ENCODE measurements at places on chromosomes 6 and 20.

- DNase-seq: no peak
These were observed 52.9 kb downstream of the TINAG start for GRCh38 chr6:54361188-54361587.

DNA sequence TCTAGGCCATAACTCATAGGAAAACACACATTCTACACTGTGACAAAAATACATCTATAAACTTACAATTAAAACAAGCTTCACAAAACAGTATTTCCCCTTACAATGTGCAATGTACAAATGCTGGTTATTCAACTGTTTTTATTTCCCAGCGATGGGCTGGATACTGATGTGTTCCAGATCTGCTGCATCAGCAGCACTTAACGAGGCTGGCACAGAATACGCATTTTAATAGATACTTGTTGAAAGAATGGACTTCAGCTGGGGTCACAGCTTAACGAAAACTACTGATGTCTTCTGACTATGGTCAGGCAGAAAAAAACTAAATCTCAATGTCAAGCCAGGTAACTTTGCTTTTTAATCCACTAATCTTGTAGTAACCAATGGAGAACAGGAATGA is 70.9 kb downstream of the B4GALT5 start:
- no peak for DNase-seq

GRCh38 chr6:52410979-52411378 is 9.2 kb upstream of the EFHC1 start:
- no peak for DNase-seq

GRCh38 chr6:152078001-152078400 is 270.5 kb downstream of the ESR1 start:
- no peak for DNase-seq

DNA sequence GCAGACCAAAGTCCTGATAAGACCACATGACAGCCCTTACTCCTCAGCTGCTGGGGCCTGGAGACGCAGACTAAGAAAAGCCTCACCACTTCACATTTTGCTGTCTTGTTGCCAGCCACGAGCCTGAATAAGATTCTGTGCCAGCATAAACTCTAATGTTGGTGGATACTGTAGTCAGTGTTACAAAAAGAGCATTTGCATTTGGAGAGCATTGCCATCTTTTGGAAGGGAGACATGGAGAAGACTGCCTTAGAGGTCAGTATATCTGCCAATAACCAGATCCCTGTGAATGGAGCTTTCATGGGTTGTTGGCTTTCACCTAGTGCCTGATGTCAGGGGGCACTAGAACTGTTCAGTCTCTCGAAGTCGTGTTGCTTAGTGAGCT is 315.2 kb downstream of the ZFAND3 start:
- no peak for DNase-seq

DNA sequence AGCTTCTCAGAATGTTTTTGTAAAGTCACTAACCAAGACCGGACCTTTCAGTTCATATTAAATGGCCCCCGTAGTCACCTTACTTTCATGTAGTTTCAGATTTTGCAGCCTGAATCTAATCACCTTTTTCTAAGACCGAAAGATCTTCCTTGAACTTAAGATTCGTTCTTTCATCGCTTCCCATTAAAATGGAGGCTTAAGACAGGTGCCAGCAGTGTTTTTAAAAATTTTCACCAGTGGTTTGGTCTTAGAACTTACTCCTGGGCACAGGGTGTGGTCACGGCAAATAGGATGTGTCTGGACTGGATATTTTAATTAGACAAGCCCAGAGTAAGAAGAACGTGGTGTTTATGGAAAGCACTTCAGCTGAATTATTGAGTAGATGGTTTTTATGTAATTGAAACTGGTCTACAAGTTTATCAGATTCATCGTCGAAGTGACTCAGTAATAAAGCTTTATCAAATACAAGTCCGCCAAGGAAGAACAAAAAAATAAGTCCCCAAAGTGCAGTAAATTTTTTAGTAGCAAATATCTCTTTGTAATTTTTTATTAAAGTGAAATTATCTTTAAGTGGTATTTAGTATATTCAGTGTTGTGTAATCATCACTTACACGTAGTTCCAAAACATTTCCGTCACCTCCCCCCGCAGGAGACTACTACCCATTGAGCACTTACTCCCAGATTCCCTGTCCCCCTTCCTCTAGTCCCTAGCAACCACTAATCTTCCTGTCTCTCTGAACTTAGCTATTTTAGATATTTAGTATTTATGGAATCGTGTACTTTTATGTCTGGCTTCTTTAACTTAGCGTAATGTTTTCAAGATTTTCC is 868 bp downstream of the SRSF3 start:
- DNase-seq: peak; percentile 43

- DNase-seq: peak; percentile 78
These were observed 58.4 kb downstream of the GJA10 start for GRCh38 chr6:89952686-89953085.

GRCh38 chr6:17866876-17867444 is 120.5 kb downstream of the KIF13A start:
- no peak for DNase-seq

GRCh38 chr6:169212897-169213813 is 40.5 kb downstream of the THBS2 start:
- peak; percentile 90 for DNase-seq

DNA sequence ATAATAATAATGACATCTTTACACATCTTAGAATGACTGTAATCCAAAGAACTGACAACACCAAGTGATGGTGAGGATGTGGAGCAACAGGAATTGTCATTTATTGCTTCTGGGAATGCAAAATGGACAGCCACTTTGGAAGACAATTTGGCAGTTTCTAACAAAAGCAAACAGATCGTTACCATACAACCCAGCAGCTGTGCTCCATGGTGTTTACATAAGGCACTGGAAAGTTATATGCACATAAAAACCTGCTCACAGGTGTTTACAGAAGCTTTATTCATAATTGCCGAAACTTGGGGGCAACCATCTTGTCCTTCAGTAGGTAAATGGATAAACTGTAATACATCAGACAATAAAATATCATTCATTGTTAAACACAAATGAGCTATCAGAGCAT is 18.3 kb upstream of the ASF1A start:
- no peak for DNase-seq

- peak; percentile 11 for DNase-seq
These were observed 82.4 kb downstream of the ZNF292 start for GRCh38 chr6:87237804-87238203.

- DNase-seq: no peak
These were observed 80.7 kb upstream of the CCDC167 start for GRCh38 chr6:37580176-37580955.

DNA sequence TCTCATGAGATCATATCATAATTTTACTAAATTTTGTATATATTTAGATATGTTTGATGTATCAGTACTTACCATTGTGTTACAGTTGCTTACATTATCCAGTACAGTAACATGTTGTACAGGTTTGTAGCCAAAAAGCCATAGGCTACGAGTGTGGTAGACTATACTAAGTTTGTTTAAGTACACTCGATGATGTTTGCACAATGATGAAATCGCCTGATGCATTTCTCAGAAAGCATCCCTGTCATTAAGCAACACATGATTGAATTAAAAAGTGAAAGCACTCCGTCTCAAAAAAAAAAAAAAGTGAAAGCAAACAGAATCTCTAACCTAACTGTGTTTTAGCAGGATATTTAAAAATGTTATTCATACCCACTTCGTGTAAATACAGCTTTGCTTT is 104.9 kb upstream of the TFAP2D start:
- DNase-seq: no peak

DNA sequence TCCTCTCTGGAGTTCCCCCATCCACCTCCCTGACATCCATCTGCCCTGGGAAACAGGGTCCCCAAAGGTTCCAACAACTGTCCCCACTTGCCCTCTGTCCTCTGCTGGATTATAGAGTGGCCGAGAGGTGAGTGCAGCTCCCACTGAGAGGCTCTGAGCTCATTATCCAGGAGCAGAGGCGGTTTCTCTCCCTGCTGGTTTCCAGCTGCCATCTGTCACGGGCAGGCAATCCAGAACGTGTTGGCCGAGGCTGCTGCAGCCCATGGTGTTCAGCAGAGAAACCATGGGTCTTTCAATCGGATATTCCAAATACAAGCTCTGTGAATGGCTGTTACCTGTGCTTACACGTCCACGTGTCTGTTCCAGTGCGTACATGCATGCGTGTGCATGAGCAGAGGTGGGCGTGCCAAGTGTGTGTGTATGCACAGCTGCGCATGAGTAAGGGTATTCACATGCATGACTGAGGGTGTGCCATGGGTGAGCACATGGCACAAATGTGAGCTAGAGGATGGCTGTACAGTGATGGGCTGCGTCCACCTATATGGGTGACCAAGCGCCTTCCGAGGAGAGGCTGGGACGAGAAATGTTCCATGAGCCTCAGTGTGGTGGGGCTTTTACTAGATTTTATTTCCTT is 183.7 kb upstream of the PMEPA1 start:
- DNase-seq: no peak

DNA sequence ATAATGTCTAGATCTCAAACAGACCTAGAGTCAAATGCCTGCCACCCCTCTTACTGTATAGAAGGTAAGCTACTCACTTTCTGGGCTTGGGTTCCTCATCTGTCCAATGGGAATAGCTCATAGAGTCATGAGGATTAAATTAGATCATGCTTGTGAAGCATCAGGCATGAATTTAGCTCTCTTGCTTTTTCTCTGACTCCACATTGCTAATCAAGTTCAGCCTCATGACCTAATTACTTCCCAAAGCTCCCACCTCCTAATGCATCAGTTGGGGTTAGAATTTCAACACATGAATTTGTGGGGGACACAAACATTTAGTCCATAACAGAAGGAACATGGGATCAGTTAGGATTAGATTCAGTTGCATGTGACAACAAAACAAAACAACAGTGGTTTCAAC is 4.6 kb upstream of the DDX27 start:
- DNase-seq: no peak

DNA sequence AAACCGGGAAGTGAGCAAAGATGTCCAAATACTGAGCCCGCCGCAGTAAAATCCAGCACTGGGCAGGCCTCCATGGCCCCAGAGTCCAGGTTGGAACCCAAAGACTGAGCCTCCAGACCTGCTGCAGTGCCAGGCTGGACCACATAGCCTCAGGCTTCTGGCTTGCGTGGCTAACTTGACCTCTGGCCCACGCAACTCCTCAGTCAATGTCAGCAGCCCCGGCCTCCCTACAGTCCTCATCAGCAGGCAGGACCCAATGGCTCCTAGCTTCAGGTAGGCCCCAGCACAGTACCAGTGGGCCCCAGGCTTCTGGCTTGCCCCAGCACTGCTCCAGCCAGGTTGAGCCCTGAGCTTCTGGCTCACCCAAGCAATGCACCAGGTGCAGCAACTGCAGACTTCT is 245.1 kb upstream of the AFDN start:
- DNase-seq: no peak

DNA sequence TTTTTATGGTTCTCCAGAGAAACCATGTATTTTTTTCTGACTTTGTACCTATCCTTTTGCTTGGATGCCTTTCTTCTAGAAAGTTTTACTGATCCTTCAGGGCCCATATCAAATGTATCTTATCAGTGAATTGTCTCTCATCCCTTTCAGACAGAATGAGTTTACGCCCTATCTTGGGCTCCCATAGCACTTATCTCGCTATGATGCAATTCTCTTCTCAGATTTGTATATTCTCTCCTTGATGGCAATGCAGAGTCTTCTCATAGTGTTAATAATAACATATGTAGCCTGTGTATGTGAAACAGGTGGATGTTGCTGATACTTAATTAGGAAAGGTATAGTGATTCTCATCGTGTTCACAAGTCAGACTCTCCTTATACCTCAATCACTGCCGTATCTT is 336.2 kb downstream of the UTRN start:
- DNase-seq: no peak

DNA sequence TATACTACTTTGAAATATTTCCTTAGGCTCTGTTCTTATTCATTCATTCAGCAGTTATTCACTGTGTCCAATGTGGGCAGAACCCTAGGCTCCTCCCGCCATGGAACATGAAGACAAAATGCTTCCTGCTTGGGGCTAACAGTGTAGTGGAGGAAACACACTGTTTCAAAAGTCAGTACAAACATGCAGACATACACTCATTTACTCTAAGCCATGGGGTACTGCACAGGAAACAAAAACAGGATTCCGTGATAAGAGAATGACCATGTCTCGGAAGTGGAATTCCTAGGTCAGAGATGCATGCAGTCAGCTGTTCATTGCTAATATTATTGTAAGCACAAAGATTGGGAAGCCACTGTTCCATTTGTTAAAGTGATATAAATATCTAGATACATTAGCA is 18.4 kb upstream of the FAM209A start:
- DNase-seq: no peak

DNA sequence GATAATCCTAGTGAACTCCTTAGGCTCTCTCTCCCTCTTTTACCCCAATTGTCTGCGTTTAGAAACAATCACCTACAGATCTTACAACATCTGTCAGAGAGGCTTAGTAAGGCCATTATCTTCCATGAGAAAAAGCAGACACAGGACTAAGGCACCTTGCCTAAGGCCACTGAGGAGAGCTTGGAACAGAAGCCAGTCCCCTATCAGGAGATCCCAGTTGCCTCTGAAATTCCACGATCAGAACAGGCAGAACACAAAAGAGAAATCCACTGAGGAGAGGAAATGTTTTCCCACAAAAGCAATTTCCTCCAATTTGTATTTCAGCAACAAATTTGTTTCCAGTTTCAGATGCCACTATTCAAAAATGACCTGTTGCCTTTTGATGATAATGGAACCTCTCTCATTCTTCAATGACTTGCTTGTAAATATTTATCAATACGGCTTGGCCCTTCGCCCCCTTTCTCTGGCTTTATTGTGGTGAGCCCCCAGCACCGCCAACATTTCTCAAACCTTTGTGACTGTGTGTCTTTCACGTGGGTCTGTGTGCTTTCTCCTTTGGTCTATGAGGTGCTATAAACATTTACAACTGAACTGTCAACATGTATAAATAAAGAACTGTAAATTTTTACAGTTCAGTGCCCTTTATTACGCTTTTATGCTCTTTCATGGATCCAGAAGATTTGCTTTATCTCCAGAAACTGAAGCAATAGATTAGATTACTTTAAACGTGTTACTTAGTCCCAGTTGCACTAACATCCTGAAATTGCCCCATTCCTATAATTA is 187.8 kb upstream of the PHACTR1 start:
- no peak for DNase-seq

DNA sequence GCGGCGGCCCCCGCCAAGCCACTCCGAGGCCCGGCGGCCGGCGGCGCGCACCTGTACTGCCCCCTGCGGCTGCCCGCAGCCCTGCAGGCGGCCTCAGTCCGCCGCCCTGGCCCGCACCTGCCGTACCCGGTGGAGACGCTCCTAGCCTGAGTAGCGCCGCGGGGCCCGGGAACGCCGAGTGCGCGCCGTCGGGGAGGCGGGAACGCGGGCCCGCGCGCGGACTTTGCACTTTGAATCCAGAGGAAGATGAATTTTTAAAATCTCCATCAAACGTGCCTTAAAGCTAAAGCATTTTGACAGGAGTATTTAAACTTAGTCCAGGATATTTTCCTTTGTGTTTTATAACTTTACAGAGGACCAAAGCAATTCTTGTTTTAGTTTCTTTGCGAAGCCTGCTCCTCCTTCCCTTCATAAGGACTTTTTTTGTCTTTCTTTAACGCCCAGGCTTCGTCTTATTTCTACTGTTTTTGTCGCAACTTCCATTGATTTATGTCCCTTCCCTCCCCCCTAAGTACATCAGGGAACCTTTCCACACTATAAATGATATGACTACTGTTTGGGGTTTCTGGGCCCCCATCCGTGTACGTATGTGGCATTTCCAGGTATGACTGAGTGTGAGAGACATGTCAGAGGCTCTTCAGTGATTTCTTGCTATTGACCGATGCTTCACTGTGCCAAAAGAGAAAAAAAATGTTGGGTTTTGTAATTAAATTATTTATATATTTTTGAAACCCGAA is 2.0 kb downstream of the FOXQ1 start:
- no peak for DNase-seq

GRCh38 chr6:133055441-133055966 is 185.7 kb upstream of the EYA4 start:
- DNase-seq: no peak

- DNase-seq: no peak
These were observed 113.0 kb downstream of the DST start for GRCh38 chr6:56529594-56530191.

Data from immature natural killer cell (primary cell).